ENCODE measurements at places on chromosomes 2 and 18.

DNA sequence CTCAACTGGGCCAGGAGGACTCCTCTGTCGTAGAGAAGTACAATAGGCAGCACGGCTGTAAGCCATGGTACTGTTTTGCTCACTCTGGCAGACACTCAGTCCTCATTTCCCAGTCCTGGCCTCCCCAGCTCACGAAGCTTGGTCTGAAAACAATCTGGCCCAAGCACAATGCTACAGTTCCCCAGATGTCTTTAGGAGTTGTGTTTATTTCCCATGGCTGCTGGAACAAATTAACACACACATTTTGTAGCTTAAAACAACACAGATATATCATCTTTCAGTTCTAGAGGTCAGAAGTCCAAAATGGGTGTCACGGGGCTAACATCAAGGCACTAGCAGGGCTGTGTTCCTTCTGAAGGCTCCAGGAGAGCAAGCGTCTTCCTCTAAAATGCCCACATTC is 13.0 kb downstream of the FABP1 start:
- DNase-seq, result no peak

GRCh38 chr18:79953971-79954651 is 2.7 kb upstream of the SLC66A2 start:
- DNase-seq, result no peak

DNA sequence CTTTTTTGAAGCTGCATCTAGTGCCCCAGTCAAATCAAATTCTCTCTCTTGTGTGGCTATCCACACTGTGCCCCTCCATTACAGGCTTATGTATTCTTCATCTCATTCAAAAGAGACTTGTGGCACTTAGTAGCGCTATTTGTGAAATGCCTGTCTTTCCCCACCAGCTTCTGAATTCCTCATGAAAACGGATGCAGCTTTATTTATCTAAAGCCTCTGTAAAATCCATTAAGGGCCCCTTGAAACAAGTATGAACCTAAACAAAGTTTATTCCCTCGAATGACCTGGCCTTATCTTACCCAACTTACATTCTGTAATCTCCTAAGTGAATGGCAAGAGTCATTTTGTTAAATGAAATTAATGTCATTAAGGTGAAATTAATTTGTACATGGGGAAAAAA is 417.4 kb upstream of the PIK3C3 start:
- DNase-seq, result no peak

DNA sequence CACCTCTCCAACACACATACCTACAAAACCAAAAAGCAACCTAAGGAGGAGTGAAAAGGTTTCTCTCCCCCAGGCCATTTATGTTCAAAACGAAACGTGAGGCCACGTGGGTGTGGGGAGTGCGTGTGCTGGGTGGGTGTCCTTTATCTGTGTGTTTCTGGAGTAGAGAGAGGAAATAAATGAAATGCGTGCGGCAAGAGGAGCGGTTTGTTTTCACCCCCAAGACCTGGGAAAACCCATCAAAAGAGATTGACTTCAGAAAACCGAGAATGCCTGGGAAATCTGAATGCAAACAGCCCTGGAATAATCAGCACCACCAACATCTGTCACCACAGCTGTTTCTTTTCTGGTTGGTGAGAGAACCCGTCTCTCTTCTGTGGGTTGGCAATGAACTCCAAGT is 137.4 kb downstream of the INSIG2 start:
- DNase-seq, result no peak

GRCh38 chr2:239727776-239728600 is 297.2 kb downstream of the NDUFA10 start:
- DNase-seq, result no peak

- DNase-seq, result no peak
These were observed 366.7 kb upstream of the KCNJ3 start for GRCh38 chr2:154331784-154332183.

- DNase-seq, result peak; percentile 58
These were observed 54.0 kb upstream of the STRN start for GRCh38 chr2:37020212-37020886.

DNA sequence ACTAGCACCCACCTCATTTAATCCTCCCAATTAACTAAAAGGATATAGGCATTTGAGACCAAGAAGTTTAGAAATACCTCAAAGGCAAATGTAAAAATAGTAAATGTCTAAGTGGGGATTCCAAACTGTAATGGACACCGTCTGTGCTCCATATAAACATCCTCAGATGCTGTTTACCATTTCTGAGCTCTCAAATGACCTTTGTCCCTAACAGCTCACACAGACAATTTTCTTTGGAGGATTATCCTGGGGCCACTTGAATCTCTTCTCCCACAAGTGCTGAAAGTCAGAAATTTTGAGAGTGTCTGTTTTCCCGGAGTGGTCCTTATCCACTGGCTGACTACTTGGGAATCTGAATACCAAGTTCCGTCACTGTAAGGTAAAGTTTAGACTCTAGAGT is 1418.9 kb downstream of the LRP1B start:
- no peak for DNase-seq

- no peak for DNase-seq
These were observed 27.9 kb upstream of the CCBE1 start for GRCh38 chr18:59725142-59725541.

Data from tibial nerve (tissue), 4 donors.